ENCODE measurements at places on chromosomes 3 and 15.

DNA sequence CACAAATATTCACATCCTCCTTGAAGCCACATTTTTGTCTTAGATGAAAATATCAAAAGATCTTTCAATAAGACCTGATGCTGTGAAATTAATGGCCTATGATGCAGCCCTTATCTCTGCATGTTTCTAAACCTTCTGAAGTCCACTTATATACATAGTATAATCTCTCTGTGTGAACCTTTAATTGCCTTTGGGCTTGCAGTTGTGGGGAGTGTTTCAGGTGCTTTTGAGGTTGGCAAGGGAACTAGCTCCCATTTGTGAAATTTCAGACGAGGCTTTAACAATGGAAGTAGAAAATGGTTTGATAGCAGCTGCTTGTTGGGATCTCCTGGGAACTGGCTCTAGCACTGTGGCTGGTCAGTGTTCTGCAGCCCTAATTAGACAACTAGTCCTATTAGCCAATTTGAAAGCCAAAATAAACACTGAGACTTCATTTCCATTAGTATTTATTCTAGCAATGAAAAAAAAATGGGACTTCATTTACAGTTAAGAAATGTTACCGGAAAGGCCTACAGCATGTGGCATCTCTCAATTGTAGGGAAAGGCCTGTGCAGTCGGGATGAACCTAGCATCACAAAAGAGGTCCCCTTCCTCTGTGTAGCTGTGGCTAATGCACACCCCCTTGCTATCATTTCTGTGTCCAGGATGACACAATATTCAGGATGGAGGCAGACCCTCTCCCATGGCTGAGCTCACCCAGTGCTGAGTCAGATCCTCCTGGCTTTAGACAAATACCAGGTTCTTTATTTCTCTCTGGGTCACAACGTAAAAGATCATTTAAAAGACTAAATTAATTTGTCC, 140.7 kb upstream of the TRIM42 start:
- DNase-seq = no peak

GRCh38 chr3:155651489-155652218, 93.2 kb downstream of the PLCH1 start:
- no peak for DNase-seq

DNA sequence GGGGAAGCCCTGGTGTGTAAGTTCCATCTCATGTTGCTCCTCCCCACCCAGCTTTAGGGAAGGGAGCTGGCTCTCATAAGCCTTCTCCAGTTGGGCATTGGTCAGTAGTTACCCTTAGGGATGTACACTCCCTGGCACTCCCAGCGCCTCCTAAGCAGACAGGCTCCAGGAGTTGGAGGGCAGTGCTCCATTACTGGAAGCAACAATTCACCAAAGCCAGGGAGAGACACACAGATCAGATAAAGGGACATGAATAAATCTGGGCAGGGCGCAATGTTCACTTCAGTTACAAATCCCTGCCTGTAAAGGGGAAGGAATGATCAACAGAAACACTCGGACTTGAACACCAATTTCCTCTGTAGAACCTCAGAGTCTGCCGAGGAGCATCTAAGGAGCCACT, 169.1 kb upstream of the CTNNB1 start:
- DNase-seq = no peak

DNA sequence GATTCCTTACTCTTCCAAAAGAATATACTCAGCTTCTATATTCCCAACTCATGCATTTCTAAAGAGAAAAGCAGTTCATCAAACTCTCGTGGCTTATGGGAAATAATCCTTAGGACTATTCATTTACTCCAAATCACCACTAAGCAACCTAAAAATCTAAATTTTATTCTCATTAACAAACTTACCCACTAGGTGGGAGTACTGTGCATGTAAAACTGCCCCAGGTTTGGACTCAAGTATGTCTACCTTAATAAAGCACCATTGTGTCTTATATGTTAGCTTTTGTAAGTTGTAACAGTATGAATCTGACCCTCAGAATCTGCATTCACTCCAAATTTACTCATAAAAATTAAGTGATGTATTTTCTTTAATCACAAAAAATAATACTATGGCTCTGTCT, 25.3 kb downstream of the RAD18 start:
- no peak for DNase-seq

- DNase-seq = no peak
Measured at GRCh38 chr15:92886042-92886537, 14.0 kb upstream of the CHD2 start.

DNA sequence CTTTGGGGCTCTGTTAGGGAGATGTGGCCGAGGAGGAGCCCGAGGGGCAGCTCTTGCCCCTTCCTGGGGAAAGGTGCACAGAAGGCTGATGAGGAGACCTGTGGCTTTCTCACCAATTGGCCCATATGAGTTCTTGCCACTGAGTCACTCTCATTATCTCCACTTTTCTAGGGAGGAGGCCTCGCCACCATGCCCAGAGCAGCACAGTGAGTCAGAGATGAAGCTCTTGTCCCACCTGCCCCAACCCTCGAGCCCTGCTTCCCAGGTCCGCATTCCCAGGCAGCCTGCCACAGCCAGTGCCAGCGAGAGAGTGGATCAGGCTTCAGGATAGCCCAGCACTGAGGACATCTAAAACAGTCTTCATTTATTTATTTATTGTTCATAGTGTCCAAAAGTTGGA, 53.5 kb downstream of the AMOTL2 start:
- DNase-seq = no peak

- DNase-seq = no peak
Measured at GRCh38 chr3:58173029-58173668, 37.6 kb downstream of the DNASE1L3 start.

GRCh38 chr3:3365716-3366115, 186.2 kb upstream of the CRBN start:
- DNase-seq = no peak

DNA sequence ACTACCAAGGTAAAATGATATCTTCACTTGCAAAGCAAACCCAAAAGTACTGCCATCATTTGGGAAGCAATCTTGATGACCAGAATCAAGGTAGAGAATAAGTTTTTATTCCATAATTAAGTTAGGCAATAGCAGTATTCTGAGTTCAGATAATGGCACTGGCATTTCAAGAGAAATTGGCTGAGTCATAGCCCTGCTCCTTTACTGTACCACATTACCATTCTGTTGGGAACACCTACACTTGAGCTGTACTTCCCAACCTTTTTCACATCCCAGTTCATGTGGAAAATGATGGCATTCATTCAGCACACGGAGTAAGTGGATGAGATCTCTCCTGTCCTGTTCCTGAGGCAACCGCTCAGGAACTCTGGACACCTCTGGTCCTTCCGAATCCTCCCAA, 311.6 kb upstream of the TPRG1 start:
- DNase-seq = no peak

GRCh38 chr3:171383206-171384018, 76.8 kb downstream of the TNIK start:
- DNase-seq = no peak

- DNase-seq = no peak
Measured at GRCh38 chr15:67825881-67826716, 790 bp downstream of the SKOR1 start.

GRCh38 chr3:45618081-45618509, 23.5 kb downstream of the LIMD1 start:
- no peak for DNase-seq

GRCh38 chr3:188581792-188582191, 427.8 kb downstream of the LPP start:
- DNase-seq = no peak

- DNase-seq = no peak
Measured at GRCh38 chr3:5606884-5607472, 419.5 kb downstream of the EDEM1 start.

GRCh38 chr3:197393711-197394110, 95.3 kb upstream of the DLG1 start:
- no peak for DNase-seq

DNA sequence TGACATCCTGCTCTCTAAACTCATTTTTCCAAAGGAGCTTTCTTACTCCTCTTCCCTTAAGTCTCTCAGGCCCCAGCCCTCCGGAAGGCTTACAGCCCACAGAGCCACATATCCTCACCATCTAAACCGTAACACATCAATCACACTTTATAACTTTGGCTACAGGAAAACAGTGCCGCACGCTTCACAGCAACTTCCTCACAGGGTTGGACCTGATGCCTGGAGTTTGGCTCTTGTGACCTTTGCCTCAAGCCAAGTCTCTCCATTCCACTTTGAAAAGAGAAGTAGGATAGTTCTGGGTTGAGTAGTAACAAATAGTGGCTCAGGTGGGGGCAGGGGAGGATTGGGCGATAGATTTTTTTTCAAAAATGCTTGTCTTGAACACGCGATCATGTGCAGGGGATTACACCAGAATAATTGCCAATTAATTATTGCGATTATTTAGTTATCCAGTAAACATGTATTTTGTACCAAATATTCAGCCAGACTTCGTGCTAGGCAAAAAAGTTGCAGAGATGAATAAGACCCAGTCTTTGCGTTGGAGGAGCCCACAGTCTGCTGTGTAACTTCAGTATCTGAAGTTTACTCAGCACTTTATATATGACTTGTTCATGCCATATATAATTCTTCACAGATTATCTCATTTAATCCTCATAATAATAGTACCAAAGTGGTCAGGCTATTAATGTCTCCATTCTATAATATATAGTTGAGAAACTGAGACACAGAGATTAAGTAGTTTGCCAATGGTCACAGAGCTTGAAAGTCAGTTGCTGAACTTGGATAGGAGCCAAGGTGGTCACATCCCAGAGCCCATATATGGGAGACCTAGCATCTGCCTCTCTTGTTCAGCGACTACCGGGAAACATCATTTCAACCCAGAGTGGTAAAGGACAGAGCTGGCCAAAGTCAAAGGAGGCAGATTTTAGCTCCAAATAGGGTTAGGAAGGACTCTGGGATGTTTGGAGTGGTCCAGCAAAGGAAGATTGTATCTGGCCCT, 2.4 kb upstream of the ETV5 start:
- DNase-seq = no peak

DNA sequence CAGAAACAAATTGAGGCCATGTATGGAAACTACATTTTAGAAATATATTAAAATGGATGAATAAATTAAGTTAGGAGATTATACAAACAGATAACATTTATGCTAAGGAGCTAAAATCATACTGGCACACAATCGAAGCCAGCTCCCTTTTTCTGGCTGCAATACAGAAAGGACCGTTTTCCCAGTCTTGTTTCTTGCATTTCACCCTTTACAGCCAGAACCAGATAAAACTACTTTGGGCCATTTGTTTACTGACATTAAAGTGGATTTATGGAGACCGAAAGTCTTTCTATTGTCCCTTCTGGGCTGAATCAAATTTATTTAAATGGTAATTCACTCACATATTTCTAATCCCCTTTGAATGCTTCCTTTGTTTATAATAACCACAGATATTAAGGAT, 50.1 kb upstream of the CNTN3 start:
- no peak for DNase-seq

- no peak for DNase-seq
Measured at GRCh38 chr15:56950979-56951378, 32.5 kb downstream of the TCF12 start.

DNA sequence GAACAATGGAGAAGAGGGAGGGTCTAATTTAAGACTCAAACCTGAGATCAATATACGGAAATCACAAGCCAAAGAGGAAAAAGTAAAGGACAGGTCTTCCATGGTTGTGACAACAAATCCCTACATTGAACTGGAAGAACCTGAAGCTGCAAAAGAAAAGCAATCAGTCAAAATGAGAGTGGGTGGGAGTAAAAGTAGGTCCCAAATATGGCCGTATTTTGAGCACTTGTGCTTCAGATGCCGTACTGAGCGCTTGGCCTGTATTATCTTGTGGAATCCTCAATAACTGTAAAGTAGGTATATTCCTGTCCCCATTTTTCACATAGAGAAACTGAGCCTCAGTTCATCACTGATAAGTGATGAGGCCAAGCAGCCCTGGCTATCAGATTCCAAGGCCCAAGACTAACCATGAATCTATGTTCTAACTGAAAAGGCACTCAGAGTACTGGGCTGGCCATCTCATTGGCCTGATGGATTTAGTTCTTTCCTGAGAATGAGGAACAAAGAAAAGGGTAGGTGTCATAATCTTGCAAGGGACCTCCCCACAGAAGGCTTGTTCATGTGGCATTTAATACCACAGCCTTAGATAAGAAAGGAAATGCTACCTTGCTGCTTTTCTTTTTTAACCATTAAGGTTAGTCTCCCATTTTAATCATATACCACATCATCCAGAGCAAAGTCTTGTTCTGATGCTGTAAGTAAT, 52.5 kb downstream of the LRRN1 start:
- no peak for DNase-seq

DNA sequence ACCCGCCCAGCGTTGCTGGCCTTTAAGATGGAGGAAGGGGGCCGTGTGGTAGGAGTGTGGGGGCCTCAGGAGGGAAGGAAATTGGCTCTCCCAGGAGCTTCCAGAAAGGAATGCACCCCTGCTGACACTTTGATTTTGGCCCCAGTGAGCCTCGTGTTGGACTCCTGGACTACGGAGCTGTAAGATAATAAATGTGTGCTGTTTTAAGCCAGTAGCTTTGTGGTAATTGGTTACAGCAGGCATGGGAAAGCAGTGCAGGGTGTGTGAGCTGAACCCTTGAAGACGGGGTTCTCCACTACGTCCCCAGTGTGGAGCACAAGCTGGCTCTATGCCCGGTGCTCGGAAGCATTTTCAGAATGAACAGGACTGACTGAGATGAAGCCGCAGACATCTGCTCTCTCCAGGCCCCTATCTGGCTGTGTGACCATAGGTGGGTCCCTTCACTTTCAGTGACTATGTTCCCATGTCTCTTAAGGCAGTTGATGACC, 22.9 kb upstream of the CGNL1 start:
- no peak for DNase-seq

DNA sequence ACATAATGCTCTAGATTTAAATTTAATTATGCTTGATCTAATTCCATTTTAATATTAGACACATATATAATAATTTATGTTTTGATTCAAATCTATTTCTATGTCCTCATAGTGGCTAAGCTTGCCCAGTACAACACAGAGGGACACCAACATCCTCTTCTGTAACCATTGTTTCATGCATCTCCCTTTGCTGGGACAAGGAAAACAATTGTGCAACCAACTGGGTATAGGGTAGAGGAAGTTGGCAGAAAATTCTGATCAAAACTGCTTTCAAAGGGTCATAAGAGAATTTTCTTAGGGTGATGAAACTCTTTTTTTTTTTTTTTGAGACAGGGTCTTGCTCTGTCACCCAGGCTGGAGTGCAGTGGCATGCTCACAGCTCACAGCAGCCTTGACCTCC, 121.4 kb upstream of the SGO1 start:
- DNase-seq = no peak

GRCh38 chr3:197003461-197004385, 25.9 kb downstream of the MELTF start:
- DNase-seq = no peak

GRCh38 chr15:90201944-90202375, 830 bp downstream of the SEMA4B start:
- DNase-seq = no peak

Measured in stimulated activated CD8-positive, alpha-beta memory T cell treated with anti-CD3 and anti-CD28 coated beads, Interleukin-7, amount 100 ng/mL, for 1 hour (primary cell).